ENCODE measurements at places on chromosomes 2 and 18.

DNA sequence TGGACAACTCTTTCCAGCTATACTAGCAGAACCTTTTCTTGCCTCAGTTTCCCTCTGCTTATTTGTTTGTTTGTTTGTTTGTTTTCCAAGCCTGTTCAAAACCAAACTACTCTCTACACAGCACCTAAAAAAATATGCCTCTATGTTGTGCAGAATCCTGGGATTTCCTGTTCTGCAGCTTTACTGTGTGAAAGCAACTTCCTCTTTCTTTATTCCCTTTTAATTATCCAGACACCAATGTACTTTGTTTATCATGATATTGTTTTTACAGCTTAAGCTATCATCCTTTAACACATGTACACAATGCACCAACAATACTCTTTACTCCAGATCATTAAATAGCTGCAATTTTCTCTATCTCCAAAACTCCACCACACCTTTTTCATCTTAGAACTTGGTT, 259.5 kb downstream of the EPHA4 start:
- DNase-seq, result no peak

GRCh38 chr18:27778925-27779324, 398.0 kb downstream of the CDH2 start:
- DNase-seq, result no peak

DNA sequence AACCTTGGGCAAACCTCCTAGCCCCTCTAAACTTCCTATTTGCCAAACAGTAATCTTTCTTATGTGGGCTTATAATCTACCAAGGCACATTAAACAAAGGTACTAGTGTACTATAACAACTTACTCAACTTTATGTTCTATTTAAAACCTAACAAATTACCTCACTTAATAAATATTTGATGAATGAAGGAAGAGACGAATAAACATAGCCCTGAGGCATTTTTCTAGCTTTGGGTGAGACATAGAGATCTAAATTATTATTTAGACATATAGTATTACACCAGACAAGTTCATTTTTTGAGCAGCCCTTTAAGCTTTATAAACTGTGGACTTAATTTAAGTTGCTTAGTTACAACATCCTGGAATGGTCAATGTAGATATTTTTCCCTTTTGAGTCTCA, 104.6 kb downstream of the UNC80 start:
- no peak for DNase-seq

- no peak for DNase-seq
Measured at GRCh38 chr18:51753365-51754057, 556.0 kb upstream of the MEX3C start.

GRCh38 chr2:32064021-32064601, 755 bp downstream of the SPAST start:
- DNase-seq, result no peak

- no peak for DNase-seq
Measured at GRCh38 chr2:140842110-140842509, 1288.7 kb downstream of the LRP1B start.

Data from right forelimb (tissue), 1 donor.